ENCODE measurements at places on chromosomes 6 and 20. TPM values are rescaled to one million over a fixed set of nuclear protein-coding genes. Genes with fewer than 3 reads are reported as not detected.

DNA sequence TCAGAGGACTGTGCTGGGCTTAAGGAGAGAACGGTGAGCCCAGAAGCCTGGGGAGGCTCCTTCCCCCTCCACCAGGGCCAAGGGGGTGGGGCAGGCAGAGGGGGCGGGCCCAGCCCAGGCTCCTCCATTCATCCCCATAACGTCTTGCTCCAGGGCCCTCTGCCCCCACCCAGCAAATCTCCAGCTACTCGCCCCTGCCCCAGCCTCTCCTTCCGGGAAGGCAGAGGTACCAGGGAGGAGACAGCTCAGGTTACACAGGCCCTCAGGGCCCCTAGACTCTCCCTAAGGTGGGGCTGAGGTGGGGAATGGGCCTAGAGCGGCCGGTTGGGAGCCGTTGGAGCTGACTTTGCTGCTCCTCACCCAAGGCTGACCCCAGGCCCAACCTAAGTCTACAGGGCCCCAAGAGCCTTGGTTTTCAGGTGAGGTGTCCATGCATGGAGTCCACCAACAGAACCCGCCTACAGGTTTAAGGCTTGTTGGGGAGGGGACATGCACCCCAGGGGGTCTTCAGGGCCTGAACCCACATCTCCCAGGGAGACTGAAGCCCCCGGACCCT lies 1.2 kb downstream of the LAMA5 start:
- peaks cover 33% of the 10 kb centered on the region for H3K4me1 ChIP-seq
- peak overlapping the region; percentile 65 for H3K4me3 ChIP-seq
- no peaks in the 10 kb centered on the region for H3K27me3 ChIP-seq
- no peak overlapping the region for H3K27ac ChIP-seq
- peaks cover 5% of the 10 kb centered on the region for H3K36me3 ChIP-seq

GRCh38 chr6:27478706-27479318 lies 5.9 kb upstream of the ZNF184 start:
- peak overlapping the region; percentile 98 for H3K27ac ChIP-seq
- no peaks in the 10 kb centered on the region for H3K4me1 ChIP-seq

Gene LRP11
- 54.7 TPM for total RNA-seq

DNA sequence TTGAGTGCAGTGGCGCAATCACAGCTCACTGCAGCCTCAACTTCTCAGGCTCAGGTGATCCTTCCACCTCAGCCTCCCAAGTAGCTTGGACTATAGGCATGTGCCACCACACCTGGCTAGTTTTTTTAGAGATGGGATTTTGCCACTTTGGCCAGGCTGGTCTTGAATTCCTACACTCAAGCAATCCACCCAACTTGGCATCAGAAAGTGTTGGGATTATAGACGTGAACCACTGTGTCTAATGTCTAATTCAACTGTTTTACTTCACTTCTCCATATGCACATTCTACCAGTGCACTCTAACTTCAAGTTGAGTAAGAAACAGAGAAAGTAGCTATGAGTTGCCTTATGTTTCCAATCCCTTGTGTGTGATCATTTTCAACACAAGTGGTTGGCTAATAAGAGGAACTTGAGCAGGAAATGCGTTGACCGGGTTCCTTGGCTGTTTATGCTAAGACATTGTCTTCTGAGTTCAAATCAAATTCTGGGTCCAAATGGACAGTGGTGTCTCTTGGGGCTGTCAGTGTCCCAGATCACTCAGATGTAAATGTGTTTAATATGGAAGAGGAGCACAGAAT lies 23.9 kb downstream of the ZNF337 start:
- H3K36me3 ChIP-seq = peaks cover 10% of the 10 kb centered on the region
- H3K4me3 ChIP-seq = no peak overlapping the region
- no peak for DNase-seq
- no peak overlapping the region for H3K27ac ChIP-seq

Gene KIF25
- 0.26 TPM for total RNA-seq

- no peak overlapping the region for H3K27ac ChIP-seq
- no peaks in the 10 kb centered on the region for H3K36me3 ChIP-seq
- no peaks in the 10 kb centered on the region for H3K27me3 ChIP-seq
- H3K4me3 ChIP-seq = no peak overlapping the region
These were observed 874.2 kb downstream of the TFAP2A start for GRCh38 chr6:9540534-9541126.

Gene TPBG
- 24.9 TPM for total RNA-seq

Gene E2F3
- total RNA-seq = 3.1 TPM

DNA sequence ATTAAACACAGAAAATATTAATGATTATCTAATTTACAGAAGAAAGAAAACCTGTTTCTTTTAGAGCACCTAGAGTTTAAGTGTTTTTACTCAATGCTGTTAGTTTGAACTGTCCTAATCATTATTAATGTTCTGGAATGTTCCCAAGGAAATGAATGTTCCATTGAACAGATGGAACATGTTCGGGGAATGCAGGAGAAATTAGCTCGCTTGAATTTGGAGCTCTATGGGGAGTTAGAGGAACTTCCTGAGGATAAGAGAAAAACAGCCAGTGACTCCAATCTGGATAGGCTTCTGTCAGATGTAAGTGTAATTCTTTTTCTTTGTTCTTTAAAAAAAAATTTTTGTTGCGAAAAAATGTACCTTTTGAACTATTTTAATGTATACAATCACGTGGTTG lies 10.8 kb upstream of the ECT2L start:
- no peak overlapping the region for H3K4me3 ChIP-seq
- no peak for DNase-seq
- no peaks in the 10 kb centered on the region for H3K4me1 ChIP-seq
- no peaks in the 10 kb centered on the region for H3K36me3 ChIP-seq
- H3K27me3 ChIP-seq = no peaks in the 10 kb centered on the region

DNA sequence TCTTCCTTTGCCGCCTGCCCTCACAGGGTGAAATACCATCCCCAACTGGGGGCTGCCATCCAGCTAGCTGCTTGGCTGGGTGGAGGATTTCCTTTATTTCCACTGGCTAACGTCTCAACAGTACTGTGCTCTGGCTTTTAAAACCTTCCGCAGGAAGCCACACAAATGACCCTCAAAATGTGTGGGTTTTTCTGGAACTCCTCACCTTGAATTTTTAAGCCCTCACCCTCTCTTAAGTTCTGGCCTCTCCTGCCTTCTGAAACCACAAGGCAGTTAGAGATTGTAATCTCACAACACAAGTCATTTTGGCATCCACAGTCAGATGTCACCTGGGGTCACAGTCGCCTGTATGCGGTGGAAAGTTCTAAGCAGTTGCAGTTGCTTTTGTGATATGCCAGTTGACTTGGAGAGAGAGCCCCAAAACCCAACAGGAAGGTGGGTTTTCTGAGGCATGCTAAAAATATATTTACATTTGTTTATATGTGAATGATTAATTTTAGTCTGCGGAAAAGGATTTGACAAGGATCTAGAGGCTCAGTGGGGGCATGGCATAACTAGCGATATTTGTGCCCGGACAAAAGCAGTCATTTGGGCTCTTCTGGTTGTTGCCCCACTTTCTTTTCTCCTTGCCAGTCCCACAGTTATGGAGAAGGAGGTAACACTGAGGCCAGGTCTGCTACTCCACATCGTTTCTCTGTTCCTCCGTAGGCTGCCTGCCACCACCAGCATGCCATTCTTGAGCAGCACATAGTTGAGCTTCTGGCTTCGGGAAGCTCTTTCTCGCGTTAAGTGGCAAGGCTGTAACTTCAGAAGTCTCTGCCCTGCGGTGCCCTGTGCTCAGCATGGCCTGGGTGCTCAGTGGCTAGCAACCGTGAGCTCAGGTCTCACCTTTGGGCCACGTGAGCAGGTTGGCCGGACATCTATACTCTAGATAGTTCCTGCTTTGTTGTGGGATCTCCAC lies 335.3 kb downstream of the CD83 start:
- H3K4me3 ChIP-seq = no peak overlapping the region
- H3K4me1 ChIP-seq = no peaks in the 10 kb centered on the region
- no peaks in the 10 kb centered on the region for H3K36me3 ChIP-seq
- DNase-seq = no peak
- no peaks in the 10 kb centered on the region for H3K27me3 ChIP-seq
- no peak overlapping the region for H3K27ac ChIP-seq
